Activated CD4-positive, CD25-positive, alpha-beta regulatory T cell treated with anti-CD3 and anti-CD28 coated beads, Interleukin-2, amount 50 U/mL, for 72 hours (primary cell): ENCODE measurements at places on chromosomes 3 and 15.

DNA sequence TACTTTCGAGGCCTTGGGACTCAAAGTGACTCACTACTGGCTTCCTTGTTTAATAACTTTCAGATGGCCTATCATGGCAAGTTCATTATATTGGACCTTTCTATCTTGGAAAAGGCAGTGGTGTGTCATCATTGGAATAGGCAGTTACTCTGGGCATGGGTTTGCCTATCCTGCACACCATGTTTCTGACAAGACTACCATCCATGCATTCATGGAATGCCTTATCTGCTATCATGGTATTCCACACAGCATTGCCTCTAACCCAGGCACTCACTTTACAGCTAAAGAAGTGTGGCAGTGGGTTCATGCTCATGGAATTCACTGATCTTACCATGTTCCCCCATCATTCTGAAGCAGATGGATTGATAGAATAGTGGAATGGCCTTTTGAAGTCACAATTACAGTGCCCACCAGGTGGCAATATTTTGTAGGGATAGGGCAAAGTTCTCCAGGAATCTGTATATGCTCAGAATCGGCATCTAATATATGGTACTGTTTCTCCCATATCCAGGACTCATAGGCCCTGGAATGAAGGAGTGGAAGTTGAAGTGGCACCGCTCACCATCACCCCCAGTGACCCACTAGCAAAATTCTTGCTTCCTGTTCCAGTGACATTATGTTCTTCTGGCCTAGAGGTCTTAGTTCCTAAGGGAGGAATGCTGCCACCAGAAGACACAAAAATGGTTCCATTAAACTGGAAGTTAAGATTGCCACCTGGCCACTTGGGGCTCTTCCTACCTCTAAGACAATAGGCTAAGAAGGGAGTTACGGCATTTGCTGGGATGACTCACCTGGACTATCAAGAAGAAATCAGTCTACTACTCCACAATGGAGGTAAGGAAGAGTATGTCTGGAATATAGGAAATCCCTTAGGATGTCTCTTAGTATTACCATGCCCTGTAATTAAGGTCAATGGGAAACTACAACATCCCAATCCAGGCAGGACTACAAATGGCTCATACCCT lies 1161.4 kb downstream of the SI start:
- DNase-seq, result no peak

- no peak for DNase-seq
Observed at GRCh38 chr3:14730703-14731382, 55.9 kb downstream of the C3orf20 start.

DNA sequence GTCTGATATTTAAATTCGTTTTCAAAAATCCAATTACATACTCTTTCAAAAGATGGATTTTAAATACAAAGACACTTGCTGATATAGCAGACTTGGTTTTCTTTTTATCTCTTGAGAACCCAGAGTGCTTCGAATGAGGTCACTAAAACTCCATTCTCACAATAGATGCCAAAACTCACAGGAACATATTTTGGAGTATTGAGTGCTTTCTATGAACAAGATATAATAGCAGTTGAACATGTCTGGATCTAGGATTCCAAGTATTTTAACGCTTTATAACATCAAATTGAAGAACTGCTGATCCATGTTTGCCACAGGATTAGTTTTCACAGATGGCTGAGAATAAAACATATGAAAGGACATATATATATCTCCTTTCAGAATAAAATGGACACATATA lies 113.2 kb downstream of the SAMMSON start:
- DNase-seq, result no peak

DNA sequence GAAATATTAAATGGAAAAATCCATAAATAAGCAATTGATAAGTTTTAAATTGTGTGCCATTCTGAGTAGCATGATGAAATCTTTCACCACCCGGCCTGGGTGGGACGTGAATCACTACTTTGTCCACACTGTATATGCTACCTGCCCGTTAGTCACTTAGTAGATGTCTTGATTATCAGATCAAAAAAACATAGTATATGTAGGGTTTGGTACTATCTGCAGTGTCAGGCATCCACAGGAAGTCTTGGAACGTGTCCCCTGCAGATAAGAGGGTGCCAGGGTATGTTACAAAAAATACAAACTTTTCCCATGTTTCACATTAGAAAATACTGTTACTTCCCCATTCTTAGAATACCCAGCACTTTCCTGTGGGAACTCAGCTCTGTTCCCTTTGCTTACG lies 35.2 kb downstream of the FAM81A start:
- no peak for DNase-seq

DNA sequence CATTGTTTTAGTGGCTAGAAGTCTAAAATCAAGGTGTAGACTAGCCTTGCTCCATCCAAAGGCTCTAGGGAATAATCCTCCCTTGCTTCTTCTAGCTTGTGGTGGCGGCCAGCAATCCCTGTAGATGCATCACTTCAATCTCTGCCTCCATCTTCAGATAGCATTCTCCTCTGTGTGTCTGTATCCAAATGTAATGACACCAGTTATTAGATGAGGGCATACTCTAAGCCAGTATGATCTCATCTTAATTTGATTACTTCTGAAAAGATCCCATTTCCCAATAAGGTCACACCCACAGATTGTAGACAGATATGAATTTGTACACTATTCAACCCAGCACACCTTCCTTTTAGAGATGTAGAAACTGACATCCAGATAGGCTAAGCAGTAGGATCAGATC lies 334.5 kb upstream of the KCNMB2 start:
- no peak for DNase-seq
